ENCODE measurements at places on chromosomes 11 and 22. TPM values are rescaled to one million over a fixed set of nuclear protein-coding genes. Genes with fewer than 3 reads are reported as not detected.

The MN1 gene
- total RNA-seq = 2.0 TPM

DNA sequence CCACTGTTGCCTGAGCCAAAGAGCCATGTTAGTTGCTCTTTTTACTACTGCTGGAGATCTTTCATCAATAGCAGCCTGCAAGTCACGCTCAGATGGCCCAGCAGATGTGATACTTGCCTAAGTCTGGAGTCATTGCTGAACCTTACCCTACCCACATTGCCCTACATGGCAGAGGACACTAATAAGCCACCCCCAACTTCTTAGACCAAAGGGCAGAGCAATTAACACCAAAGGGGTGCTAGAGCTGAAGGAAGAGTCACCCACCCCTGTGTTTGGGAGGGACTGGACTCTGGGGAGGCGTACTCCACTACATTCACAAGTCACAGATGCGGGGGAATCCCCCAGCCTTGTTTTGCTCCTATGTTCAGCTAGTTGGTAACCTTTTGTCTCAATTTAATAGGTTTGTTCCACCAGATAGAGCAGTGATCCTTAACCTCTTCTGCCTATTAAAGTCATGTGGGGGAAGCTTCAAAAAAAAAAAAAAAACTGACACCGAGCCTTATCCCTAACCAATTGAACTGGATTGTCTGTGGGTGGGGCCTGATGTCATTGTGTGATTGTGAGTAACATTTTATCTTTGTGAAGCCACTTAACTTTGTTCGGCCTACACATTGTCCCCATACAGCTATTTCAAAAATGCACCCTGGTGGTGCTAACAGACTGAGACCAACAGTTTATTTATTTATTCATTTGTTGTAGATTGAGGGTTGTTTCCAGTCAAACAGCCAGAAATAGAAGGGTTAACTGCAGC, 13.1 kb downstream of the ADM start:
- DNase-seq = no peak

The KRTAP5-2 gene
- not detected for total RNA-seq

The ACTN3 gene
- total RNA-seq = under 0.01 TPM

GRCh38 chr11:44090539-44090938, 4.9 kb upstream of the EXT2 start:
- DNase-seq = no peak

The MAPK8IP2 gene
- 2.2 TPM for total RNA-seq

GRCh38 chr22:43862882-43863202, 529 bp upstream of the SULT4A1 start:
- no peak for DNase-seq

DNA sequence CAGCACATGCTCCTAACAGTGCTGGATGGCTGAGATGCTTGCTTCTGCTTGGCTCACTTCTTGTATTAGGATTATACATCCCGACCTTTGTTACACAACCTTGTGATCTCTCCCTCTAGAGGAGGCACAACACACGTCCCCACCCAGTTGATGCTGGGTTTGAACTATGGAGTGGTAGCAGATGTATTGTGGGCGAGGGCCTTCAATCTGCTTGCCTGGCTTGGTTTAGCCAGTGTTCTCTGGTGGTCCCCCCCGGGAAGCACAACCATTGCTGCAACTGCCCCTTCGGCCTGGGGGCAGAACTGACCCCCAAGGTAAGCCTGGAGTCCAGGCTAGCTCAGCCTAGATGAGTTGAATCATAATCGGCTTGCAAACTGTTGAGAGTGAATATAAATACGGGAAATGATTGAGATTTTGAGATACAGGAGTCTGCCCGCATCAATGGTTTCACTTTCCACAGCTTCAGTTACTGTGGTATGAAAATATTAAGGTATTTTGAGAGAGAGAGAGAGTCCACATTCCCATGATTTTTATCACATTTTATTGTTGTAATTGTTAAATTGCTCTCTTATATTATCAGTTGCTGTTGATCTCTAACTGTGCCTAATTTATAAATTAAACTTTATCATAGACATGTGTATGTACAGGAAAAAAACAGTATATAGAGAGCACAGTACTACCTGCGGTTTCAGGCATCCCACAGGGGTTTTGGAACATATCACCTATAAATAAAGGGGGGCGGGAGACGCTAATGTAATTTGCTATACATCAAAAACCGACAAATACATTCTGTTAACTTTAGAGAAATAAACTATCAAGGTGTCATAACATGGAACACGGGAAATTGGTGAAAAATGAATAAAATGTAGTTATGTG, 482.0 kb upstream of the B3GAT1 start:
- no peak for DNase-seq

The TMPRSS13 gene
- 34.0 TPM for total RNA-seq

- DNase-seq = no peak
Measured at GRCh38 chr11:112829971-112830654, 131.1 kb upstream of the NCAM1 start.

DNA sequence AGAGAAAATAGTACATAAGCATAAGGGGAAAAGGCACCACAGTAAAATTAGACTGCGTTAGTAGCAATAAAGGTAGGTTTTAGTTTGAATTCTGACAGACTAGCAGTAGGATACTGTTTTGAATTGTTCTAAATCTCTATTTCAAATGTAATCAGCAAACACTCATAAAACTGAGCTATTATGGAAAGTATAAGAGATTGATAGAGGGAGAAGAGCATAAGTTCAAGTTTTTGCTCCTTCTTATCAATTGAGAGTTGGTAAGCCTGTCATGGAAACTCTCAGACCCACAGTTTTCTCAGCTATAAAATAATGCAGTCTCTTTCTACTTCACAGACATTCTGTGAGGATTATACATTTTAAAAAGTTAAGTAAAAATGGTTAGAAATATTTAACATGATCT, 840.2 kb upstream of the CNTN5 start:
- DNase-seq = no peak

The OR6T1 gene
- not detected for total RNA-seq

The CHRDL2 gene
- not detected for total RNA-seq

DNA sequence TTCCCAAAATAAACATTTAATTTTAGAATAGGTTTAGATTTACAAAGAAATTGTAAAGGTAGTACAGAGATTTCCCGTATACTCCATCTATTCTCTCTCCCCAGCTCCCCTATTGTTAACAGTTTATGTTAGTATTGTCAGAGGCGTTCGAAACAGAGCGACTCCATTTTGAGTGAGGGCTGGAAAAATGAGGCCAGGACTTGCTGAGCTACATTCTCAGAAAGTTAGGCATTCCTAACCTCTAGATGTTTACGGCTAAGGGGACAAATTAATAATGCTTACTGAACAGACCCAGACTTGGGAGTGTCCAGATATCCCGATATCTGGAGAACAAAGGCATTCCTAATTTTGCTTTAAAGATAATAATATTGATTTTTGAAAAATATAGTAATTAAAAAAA, 12.4 kb upstream of the NUP160 start:
- DNase-seq = no peak

DNA sequence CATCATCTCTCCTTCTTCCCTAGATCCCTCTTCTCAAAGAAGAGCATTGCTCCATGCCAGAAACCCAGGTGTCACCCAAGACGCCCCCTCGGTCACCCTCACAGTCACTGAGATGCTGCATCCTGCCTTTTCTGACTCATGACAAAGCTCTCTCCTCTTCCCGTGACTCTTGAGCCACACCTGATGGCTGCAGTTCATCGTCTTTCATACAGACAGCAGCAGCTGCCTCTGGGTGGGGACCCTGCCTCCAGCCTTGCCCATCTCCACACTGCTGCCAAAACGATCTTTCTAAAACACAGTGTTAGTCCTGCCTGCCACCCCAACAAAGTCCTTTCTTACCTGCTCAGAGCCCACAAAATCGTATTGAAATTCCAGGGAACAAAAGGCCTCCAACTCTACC, 44.8 kb downstream of the BUD13 start:
- no peak for DNase-seq

DNA sequence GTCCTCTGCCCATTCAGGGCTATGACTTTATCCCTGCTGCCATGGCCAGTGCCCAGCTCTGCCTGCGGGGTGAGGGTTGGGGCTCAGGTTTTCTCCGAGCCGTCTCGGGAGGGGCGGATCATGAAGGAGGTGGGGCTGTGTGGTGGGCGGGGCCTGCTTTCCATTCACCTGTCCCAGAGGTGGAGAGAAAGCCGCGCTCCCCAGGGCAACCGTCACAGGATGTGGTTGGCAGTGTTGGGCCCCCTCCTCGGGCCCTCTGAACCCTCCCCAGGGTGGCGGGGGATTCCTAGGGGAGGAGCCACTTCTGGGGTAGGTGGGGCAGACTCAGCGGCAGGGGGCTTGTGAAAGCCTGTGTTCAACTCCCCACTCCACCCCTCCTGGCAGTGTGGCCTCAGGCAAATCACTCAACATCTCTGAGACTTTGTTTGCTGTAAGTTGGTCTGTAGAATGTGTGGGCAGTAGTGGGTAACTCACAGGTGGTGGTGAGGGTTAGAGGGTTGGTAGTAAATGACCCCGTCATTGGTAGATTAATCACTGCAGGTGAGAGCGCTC, 50.3 kb downstream of the CD6 start:
- peak; percentile 45 for DNase-seq

DNA sequence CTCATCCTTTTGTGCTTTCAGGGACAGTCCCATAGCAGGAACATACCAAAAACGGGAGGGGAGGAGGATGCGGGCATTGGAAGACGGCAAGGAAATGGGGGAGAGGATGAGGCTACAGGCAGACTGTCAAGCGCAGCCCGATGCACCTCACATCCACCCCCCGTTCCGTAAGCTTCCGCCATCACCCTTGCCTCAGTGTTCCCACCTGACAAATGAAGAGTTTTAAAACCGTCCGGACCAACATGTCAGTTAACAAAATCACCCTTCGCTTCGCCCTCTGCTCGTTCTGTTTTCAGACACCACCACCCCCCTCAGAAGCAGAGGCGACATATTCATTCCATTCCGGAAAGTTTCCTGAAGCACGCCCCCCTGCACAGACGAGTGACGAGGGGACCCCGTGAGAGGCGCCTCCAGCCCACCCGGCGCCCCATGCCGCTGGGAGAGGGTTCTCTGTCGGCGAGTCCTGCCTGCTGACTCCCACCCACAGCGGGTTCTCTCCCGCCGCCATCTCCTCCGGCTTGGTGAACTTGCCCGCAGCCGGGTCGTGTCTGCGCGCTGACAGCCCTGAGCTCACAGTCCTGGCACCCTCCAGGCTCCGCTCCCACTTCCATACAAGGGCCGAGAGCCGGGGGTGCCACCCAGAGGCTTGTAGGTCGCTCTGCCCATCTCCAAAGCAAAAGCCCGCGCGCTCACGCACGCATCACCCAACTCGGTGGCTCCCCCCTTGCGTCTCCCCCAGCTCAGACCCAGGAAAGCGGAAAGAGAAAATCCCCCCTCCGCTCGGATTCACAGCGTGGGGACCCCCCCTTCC, 1.5 kb downstream of the IGSF9B start:
- DNase-seq = no peak

- no peak for DNase-seq
Measured at GRCh38 chr11:62116451-62116850, 7.4 kb upstream of the INCENP start.

The SLC22A6 gene
- not detected for total RNA-seq

DNA sequence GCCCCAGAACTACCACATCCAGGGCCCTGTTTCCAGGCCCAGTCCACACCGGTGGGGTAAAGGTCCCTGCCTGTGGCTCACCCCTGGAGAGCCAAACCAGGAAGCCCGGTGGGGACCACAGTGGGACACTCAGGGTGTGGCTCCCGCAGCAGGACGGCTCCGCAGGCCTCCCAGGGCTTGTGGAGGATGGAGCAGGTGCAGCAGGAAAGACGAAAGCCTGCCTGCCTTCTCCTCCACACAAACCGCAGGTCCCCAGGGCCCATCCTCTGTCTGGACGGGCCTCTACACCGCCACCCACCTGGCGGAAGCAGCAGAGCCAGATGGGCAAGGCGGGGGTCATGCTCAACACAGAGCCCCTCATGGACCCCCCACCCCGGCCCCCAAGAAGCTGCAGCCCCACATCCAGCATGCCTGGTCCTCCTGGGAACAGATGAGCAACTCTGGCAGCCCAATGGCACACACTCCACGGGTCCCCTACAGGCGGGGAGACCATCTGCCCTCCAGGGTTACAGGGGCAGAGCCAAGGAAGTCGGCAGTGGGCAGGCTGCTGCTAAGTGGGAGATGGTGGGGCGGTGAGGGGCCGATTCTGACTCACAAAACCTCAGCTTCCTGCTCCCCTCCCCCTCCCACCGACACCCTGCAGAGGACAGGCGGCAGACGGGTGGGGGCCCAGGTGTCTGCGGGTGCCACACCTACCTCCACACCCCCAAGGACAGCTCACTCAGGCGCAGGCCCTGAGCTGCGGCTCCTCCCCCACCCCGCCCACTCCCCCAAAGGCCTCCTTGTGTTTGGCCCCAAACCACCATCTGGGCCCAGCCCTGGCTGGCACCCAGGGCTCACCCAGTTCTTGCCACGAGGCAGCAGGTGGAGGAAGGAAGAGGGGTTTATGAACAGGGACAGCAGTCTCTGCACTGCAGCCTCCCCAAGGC, 5.2 kb downstream of the SBF1 start:
- DNase-seq = no peak

- peak; percentile 57 for DNase-seq
Measured at GRCh38 chr11:78420255-78420764, 2.7 kb upstream of the GAB2 start.

- DNase-seq = no peak
Measured at GRCh38 chr11:31940371-31941037, 129.4 kb upstream of the PAX6 start.

DNA sequence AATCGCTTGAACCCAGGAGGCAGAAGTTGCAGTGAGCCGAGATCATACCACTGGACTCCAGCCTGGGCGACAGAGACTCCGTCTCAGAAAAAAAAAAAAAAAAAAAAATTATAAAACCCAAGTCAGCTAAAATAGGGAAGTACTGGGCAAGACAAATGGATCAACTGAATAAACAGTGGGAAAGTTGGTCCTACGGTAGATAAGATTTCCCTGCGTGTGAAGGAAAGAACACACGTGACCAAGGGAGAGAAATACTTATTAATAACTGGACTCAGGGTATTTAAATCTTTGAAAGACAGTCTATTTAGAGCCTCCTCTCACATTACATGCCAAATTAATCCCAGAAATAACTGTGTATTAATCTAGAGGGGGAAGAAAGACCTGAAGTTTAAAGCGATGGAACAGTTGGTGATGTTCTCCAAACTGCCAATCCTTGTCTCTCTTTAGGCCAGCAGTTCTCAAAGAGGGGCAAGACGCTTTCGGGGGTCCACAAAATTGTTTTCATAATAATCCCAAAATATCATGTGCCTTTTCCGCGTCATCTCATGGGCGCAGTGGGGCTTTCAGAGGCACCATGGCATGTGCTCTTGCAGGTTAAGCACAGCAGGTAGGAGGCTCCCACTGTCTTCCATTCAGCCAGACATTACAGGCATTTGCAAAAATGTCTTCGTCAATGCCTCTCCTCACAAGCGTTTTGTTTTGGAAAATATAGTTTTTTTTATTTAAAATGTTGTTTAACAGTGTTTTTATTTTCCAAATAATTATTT, 6.6 kb downstream of the RTL6 start:
- no peak for DNase-seq

DNA sequence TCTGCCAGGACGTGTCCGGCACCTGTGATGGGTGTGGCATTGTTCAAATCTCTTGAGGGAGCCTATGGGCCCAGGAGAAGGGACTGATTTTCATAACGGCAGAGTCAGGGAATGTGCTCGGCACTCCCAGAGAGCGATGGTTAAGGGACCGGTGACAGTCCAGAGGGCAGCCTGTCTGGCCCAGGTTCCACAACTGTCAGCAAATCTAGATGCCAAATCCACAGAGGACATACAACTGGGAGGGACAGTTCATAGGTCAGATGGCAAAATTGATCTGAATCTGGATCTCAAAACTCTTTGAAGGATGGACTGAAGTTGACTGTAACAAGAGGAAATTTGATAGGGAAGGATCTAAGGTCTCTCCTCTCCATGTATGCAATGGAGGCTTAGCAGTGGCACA, 7.5 kb downstream of the SEC14L2 start:
- no peak for DNase-seq

The CRKL gene
- 46.5 TPM for total RNA-seq
